ENCODE measurements at places on chromosomes 1 and 21.

DNA sequence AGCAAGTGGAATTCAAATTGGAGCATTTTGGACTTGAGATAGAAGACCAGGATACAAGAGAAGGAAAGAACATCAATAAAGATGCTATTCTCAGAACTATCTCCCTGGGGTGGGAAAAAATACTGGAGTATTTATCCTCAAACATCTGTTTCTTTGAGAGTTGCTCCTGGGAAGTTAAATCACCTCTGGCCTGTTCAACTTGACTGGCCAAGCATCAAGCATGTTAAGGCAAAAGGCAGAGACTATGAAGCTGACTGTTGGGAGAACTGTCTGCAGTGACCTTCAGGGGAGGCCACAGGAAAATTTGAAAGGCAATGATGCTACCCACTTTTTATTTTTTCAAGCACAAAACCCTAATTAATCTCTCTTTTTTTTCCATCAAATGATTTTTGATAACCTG is 239.0 kb downstream of the NTNG1 start:
- no peak for DNase-seq

DNA sequence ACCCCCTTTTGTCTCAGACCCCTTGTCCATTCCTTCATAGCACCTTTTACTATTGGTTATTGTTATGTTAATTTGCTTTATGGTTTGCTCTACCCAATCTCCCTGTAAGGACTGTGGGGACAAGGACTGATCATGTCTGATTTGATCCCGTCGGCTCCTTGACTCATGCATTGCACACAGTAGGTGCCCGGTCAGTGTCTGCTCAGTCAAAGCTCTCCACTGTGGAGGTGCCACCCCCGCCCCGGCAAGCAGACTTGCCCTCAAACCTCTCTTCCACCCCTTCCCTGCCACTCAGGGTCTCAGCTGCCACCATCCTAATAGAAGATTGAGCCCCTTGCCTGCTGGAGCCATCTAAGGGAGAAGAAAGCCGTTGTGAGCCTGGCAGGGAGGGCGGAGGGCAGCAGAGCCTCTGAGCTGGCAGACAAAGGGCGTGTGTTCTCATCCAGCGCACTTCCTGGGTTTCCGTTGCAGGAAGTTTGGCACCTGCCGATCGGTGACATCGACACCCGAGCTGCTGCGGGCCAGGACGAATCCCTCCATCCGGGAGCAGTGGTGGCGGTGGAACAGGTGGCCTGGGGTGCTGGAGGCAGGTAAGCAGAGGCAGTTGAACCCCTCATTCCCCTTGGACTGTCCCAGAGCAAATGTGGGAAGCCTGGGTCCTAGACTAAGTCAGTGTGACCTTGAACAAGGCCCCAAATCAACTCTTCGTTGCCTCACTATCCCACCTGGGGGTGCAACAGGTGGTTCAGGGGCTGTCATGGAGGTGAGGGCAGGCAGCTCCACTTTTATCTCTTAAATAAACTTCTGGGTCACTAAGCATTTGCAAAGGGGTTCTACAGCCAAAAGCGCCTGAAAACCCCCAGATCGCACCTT is 2.2 kb upstream of the FBLIM1 start:
- no peak for DNase-seq

GRCh38 chr1:75725266-75725665 is 757 bp downstream of the ACADM start:
- no peak for DNase-seq

- DNase-seq = no peak
Measured at GRCh38 chr1:37001703-37002102, 32.6 kb downstream of the GRIK3 start.

- DNase-seq = no peak
Measured at GRCh38 chr21:33712022-33712803, 69.9 kb downstream of the ITSN1 start.

DNA sequence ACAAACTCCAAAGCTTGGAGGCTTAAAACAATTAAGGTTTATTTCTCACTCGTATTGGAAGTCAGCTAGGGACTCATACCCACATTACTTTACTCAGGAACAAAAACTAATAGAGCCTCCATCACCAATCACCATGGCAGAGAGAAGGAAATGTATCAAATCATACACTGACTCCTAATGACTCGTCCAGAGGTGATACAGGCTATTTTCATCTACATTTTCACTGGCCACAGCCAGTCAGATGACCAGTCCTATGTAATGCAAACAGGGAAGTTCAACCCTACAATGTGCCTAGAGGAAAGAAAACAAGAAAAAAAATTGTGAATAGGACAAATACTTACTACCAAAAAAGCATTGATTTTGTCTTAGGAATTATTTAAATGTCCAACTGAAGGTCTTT is 110.3 kb downstream of the SEC16B start:
- DNase-seq = no peak

GRCh38 chr1:4771267-4771666 is 116.9 kb downstream of the AJAP1 start:
- DNase-seq = no peak

DNA sequence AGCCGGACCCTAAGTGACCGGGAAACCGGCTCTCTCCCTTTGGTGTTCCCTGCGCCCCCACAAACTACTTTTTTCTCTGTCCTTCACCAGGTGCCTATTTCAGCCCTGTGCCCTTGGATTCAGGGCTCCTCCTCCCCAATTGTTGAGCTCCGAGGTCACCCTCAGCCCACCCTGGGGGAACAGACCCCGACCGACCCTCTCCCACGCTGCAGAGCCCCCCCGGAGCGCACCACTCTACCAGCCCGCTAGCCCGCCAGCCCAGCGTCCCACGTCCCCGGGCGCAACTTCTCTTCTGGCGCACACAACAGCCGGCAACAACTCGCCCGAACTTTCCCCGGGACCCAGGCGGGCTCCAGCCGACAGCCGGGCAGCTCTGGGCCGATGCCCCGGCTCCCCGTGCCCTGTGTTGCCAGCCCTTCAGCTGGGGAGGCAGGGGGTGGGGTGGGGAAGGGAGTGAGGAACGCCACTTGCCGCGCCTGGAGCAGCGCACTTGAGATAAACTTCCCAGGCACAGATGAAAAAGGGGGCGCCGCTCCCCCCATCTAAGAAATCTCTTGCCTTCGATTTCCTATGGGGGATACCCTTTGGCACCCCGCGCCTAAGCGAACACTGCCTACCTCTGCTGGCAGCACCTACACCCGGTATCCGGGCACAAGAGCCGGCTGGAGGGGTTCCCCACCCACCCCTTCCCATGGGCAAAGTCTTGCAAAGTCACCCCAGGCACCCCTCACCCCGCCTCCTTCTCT is 997 bp downstream of the CASZ1 start:
- no peak for DNase-seq

- DNase-seq = no peak
Measured at GRCh38 chr1:230276401-230276800, 149.7 kb downstream of the PGBD5 start.

GRCh38 chr1:223771469-223771813 is 59.1 kb downstream of the CAPN2 start:
- no peak for DNase-seq

GRCh38 chr1:221376286-221376685 is 365.6 kb downstream of the DUSP10 start:
- no peak for DNase-seq

DNA sequence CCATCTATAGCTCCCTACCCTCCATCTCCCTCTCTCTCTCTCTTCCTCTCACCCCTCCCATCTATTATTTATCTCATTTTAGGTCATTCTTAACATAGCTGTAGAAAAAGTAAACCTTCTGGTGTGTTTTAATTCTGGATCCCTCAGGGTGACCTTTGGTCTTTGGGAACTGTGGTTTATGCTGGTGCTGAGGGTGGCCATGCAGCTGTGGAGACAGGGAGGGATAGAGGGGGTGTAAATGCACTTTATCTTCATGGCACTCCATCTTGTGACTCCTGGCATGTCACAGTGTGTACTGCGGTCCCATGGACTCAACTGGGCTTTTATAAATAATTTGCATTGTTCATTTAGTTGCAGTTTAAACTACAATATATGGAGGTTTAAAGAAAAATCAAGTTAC is 50.2 kb upstream of the RUNX1 start:
- DNase-seq = no peak

DNA sequence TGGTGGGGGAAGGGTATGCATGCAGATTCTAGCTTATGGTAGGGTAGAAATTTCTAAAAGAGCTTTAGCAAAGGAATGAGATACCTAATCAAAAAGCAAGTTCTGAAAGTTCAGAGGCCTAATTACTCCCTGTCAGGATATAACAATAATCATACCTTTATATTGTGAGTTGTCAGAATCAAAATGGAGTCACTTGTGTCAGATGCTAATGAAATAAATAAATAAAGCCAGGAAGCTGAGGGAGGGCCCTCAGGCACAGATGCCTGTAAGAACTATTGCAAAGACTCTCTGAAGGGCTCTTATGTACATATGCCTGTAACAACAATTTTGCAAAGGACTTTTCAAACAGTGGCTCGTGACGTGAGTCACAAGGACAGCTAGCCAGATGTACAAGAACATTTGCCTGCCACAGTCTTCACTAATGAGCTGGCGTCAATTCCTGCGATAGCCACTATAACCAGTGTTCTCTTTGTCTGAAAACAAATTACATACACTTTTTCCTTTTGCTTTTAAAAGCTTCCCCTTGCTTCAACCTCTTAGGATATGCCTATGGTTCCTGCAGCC is 27.4 kb upstream of the DNASE2B start:
- no peak for DNase-seq

- DNase-seq = no peak
Measured at GRCh38 chr1:17922833-17923232, 167.7 kb downstream of the ACTL8 start.

- no peak for DNase-seq
Measured at GRCh38 chr1:111015222-111015621, 51.5 kb upstream of the LRIF1 start.

GRCh38 chr21:44991538-44992483 is 52.0 kb downstream of the SLX9 start:
- DNase-seq = no peak

- DNase-seq = no peak
Measured at GRCh38 chr1:178142806-178143205, 48.9 kb downstream of the RASAL2 start.

DNA sequence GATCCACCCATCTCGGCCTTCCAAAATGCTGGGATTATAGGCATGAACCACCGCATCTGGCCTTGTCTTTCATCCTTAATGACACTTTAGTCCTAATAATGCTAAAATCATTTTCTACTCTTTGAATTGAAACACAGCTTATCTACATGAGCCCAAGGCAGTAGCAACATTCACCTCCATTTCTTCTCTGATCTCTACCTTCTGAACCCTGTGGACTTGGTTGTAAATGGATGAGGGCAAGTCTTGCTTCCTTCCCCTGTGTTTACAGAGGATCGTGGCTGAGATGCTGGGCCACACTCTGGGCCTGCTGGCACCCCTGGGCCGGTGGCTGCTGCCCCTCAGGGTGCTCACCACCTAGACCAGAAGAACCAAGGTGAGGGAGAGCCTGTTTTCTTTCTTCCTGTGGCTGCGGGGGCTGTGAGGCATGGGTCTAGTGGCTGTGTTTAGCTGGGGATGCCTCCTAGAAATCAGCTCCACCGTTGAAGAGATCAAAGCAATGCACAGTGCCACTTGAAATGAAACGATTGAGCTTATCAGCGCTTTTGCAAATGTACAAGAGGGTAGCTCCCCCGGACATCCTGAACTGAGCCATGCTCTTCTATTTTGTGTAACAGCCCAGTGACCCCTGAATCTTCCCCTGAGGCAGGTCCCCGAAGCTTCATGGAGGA is 32.2 kb upstream of the LGALS8 start:
- DNase-seq = no peak

DNA sequence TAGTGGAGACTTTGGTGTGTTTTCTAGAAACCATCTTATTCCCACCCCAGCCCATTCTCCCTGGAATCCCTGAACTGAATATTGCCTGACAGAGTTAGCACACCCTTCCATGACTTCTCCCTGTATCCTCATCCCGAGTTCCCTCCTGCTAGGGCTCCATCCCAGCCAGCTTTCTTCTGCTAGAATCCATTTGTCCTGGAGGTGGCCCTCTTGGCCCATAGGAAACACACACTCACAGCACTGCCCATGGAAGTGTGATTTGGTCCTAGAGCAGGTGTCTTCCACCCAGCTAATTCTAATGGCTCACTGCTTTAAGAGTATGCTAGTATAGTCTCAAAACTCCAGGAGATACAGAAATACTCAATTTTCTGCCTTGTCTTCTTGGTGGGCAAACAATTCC is 4.1 kb downstream of the KRTAP15-1 start:
- no peak for DNase-seq

DNA sequence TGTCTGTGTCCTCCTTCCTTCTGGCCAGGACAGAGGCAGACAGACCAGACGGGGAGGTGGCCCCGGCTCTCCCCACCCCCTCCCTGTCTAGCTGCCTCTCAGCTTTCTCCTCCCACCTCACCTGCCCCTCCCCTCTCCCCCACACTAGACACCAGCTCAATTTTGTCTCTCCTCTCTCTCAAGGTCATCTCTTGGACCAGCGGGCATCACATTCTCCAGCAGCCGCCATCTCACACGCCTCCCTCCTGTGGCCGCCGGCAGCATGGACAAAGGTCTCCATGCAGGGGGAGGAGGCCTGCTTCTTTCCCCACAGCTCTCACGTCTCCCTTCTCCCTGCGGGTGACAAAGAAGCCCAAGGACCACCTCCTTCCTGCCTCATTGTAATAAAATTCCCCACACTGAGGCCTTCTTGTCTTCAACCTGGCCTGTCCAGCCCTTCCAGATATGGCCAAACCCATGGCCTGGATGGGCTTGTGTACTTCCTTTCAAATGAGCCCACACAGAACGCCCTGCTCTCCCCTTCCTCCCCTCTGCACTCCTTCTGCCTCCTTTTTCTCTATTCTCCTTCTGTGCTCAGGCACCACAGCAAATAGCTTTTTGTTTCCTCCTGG is 14.6 kb downstream of the OPTC start:
- DNase-seq = no peak

GRCh38 chr1:76827066-76827465 is 40.2 kb upstream of the ST6GALNAC5 start:
- DNase-seq = no peak

GRCh38 chr1:145877923-145878486 is 7.7 kb downstream of the ANKRD35 start:
- peak; percentile 73 for DNase-seq

DNA sequence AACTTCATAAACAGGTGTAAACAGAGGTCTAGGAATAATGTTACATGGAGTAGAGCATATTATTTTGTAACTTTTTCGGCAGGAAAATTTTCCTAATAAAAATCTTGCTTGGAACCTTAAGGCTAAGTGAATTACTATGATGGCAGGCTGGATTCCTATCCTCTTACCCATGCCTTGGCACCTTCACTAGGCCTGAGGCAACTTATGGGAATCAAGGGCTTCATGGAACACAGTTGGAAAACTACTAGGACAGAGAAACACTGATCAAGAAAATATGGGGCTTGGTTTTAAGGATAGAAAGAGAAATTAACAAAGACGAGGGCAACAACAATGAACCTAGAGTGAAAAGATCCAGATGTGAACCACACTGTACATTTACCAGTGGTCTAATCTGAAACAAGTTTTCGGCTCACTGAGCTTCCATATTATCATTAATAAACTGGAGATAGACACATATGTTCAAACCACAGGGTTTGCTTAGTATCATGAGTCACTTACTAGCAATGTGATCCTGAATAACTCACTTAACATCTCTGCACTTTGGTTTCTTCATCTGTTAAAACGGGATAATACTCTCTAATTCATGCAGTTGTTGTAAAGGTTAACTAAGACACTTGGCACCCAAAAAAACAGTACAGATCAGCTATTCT is 68.5 kb downstream of the GPATCH2 start:
- DNase-seq = no peak
